Skeletal muscle cell (primary cell): ENCODE measurements at places on chromosomes 4 and X.

DNA sequence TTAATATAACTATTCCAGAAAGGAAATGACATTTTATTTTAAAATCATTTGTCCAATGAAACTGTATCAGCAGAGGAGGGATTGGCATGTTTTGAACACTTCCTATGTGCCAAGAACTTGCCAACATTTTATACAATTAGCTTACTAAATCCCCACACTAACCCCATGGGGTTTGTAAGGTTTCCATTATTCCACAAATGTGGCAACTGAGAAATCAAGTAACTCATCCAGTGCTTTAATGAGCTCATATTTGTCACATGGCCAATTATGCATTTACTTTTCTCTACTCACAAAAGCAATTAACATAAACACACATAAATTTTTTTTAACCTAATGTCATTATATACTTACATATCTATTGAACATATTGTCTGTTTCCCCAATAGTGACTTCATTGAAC is 37.3 kb downstream of the MANBA start:
- no peak for DNase-seq

- no peak for DNase-seq
These were observed 45.5 kb upstream of the ZNF518B start for GRCh38 chr4:10502717-10503116.

DNA sequence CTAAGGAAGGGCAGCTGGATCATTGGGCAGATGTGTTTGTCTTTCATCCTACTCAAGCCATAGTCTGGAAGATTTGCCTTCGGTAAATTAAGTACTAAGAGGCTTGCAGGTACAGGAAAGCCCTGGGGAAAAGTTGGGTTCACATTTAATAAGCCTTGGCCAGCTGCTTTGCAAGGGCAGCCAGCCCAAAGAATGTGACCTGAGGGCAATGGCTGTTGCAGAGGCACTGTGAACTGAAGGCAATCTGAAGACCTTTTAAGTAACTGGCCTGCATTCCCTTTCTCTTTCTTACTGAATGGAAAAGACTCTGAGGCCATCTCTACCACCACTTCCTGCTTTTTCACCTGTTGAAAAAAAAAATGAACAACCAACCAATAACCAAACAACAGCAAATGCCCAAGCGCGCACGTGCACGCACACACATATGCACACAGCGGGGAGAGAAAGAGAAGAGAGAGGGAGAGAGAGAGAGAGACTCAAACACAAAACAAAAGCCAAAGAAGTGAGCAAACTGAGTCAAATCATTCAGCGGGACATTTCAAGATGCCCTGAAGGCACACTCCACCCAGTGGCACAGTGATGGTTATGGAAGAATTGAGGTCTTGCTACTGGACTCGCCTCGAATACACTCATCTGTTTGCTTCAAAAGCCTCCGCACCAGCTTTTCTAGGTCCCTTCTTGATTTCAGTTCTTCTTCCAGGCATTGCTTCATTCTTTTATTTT is 19.6 kb downstream of the CD40LG start:
- no peak for DNase-seq

DNA sequence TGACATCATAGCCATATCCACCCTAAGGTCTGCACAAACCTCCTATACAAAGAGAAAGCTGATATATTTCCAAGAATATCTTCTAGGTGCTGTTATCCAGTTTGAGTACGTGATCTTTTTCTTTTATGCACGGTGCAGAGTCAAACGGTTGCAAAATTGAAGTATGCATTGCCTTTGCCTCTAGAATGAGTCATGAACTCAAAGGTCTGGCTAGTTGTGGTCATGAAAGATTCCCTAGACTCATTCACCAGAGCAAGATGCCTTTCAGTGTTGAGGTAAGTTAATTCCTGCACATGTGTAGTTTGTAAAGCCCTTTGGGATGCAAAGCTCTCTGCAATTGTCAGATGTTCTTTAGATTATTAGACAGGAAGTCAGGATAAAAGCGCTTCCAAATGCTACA is 704.4 kb downstream of the PCDH19 start:
- no peak for DNase-seq

- no peak for DNase-seq
These were observed 55.4 kb downstream of the DDX3X start for GRCh38 chrX:41389311-41389888.

GRCh38 chrX:2474280-2474962 is 26.4 kb downstream of the DHRSX start:
- DNase-seq = no peak
